Glutamatergic neuron (in vitro differentiated cells): ENCODE measurements at places on chromosomes 11 and 22. TPM values are rescaled to one million over a fixed set of nuclear protein-coding genes. Genes with fewer than 3 reads are reported as not detected.

- no peak for DNase-seq
These were observed 178.2 kb upstream of the ZC3H12C start for GRCh38 chr11:109914809-109915653.

DNA sequence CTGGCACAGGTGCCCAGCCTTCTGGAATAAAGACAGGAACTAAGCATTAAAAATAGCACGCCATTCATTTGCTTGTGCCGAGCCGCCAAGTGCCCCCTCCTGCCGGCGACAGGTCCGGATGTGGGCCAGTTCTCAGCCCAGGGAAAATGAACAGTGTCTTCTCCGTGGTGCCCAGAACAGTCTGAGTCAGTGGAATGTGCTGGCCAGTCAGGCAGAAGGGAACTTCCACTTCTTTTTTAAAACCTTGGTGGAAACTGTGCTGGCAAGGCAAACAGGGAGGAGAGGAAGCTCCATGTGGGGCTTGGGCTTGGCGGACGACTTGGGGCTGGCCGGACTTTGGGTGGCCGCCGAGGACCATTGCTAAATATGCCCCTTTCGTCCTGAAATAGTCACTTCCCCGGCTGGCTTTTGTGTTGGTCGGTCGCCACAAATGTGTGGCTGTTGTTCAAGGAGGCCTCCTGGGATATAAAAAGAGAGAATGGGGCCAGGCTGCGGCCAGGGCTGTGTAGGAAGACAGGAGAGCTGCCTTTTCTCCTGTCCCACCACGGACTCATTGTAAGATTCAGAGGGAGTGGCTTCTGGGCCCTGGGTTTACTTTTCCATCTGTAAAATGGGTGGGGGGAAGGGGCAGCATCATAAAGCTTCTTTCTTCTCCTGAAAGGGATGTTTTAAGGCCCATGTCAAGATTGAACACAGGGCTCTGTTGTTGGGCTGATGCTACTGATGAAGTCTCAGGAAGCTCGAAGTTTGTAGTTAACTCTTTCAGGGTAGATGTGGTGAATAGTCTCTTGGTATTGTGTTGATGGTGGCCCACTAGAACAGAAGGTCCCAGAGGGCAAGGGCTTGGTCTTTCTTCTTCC is 101.0 kb downstream of the PTPRJ start:
- DNase-seq = no peak

DNA sequence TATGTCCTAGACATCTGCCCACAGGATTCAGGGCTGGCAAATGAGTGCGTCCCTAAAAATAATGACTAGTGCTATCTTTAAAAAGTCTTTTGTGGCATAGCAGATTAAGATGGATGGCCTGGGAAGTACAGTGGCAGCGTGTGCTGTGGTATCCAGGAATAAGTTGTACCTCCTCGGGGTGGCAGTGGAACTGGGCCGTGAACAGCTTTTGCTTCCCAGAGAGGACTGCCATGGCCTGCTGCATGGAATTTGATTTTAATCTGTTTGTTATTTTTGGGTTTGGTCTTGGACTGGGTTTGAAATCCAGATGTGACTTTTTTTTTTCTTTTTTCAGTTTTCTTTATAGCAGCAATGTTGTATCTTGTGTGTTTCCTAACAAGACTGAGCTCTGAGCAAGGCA is 71.3 kb upstream of the PARVG start:
- no peak for DNase-seq

- DNase-seq = no peak
These were observed 70.5 kb downstream of the RPUSD4 start for GRCh38 chr11:126140926-126141280.

- no peak for DNase-seq
These were observed 57.9 kb upstream of the MMP13 start for GRCh38 chr11:103013421-103013820.

GRCh38 chr11:128728767-128729587 is 35.1 kb downstream of the FLI1 start:
- DNase-seq = no peak

DNA sequence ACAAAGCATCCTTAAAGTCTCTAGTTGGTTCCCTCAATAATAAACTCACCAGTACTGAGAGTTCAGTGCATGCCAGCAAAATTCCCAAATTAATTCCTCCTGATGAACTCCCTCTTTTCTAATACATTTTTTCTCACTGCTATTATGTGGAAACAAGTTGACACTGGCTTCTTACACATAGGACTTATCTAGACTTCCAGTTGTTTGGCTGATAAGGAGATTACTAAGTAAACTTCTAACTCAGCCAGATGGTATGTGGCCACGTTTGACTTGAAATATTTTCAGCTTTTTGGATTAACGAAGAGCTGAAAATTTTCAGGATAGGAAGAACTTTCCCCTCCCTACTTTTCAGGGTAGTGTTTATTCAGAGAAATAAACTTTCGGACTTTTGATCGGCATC is 1154.2 kb upstream of the TENM4 start:
- DNase-seq = no peak

GRCh38 chr22:33874206-33874605 is 46.1 kb downstream of the LARGE1 start:
- DNase-seq = no peak

DNA sequence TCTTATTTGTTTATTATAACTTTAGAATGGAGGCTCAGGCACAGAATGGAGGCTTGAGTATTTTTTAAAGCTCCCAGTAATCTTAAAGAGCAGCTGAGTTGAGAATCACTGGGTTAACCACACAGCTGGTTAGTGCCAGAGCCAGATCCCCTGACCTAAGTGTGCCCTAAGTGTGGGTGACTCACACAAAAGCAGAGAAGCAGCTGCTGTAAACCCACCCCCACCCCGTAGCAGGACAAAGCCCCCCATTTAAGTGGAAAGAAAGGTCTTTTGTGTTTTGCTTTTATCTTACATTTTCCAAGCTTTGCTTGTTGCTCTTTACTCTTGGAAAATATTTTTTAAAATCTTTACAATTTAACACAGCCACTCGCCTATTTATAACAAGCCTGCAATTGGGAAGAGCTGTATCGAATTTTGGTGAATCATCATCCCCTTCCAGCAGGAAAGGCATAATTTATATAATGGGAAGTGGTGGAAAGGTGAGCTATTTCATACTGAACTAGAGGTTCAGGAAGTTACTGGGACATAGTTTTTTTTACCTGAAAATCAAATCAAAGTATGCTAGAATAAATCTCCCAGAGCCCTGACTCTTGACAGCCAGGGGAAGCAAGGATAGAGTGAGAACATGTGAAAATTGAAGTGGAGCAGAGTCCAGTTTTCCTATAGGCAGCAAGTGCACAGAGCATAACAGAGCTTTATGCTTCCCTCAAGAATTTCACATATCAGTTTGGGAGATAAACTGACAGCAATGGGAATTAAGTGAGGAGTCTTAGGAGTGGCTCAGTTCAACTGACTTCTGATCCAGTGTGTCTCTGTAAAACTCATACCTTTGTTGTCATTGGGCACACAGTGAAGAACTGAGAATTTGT is 405.7 kb downstream of the AASDHPPT start:
- no peak for DNase-seq

- DNase-seq = no peak
These were observed 142.4 kb downstream of the APIP start for GRCh38 chr11:34773826-34774225.

- DNase-seq = no peak
These were observed 335.7 kb downstream of the DDX10 start for GRCh38 chr11:109000531-109000930.

GRCh38 chr11:96267001-96267495 is 75.9 kb downstream of the MAML2 start:
- no peak for DNase-seq

DNA sequence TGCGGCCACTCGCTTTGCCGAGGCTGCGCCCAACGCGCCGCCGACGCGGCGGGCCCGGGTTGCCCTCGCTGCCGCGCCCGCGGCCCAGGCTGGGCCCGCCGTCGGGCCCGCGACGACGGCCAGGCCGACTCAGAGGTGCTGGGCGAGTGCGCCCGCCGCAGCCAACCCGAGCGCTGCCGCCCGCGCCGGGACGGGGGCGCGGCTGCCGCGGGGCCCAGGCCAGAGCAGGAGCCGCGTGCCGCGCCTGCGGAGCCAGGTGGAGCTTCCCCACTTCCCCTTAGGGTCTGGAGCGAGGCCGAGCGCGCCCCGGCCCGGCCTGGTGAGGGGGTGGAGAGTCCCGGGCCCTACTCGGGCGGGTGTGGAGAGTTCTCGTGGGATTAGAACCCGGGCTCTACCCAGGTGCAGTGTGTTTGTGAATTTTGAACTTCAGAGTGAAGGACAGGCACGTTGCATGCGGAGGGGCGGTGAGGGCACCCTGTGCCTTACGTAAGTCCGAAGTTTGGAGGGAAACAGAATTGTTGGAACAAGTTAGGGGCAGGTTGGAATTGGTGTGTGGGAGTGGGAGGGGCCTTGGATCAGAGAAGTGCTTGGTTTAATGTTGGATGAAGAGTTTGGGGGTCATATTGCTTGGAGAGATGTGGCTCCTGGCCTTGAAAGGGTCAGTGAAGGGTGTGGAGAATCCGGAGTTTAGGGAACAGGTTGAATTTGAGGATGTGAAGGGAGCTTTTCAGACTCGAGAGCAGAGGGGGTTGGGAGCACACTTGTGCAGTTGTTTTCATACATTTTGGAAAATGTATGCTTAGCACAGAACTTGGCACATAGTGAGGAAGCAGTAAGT is 697 bp downstream of the RNF169 start:
- peak; percentile 44 for DNase-seq

- DNase-seq = no peak
These were observed 70.6 kb upstream of the SEPTIN5 start for GRCh38 chr22:19643448-19644313.

GRCh38 chr22:29093030-29093429 is 20.2 kb downstream of the KREMEN1 start:
- DNase-seq = no peak

- DNase-seq = peak; percentile 69
These were observed 29.0 kb upstream of the API5 start for GRCh38 chr11:43282607-43283440.

DNA sequence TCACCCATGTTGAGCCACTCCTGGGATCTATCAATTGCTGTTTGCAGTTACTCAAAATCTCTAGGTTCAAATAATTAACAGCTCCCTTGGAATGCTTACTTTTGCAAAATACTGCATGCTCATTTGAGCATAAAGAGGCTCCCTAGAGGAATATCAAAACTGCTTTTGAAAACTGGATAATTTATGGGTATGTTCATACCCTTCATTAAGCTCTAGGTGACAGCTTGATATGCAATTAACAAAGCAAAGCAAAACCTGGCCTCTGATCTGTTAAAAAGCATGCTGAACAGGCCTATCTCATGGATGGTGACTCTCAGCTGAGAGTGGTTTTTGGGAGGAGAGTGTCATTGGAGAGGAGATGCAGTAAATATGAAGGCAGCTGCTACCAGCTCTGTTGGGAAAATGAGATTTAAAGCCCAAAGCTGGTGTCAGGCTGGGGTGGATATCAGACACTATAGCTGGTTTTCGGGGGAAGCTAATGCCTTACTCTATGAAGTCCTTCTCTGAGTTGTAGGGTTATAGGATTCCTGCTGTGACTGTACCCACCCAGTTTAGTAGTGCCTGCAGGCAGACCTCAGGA is 110.9 kb downstream of the RASSF10 start:
- DNase-seq = no peak

- DNase-seq = no peak
These were observed 4.2 kb upstream of the PPP6R2 start for GRCh38 chr22:50338860-50339462.

DNA sequence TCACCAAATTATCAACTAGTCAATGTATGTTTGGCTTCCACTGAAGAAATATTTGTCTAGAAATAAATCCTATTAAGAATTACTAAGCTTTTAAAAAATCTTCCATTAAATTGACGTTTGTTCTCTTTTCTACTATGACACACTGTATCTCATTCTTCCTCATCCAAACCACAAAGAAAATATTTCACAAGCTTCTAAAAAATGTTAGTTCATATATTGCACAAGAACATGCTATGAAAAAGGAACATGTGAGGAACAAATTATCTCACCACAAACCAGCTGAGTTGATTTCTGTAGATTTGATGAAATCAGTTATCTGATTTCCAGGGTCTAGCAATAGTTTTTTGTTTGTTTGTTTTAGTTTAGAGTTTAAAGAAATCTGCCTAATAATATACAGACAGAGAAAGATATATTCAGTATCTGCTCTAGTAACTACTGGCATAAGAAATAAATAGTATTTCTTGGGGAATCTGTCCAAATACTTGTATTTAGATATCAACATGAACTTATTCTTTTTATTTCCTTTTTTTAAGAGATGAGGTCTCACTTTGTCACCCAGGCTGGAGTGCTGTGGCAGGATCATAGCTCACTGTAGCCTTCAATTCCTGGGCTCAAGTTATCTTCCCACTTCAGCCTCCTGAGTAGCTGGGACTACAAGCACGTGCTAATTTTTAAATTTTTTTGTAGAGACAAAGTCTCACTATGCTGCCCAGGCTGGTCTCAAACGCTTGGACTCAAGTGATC is 161.7 kb downstream of the ATG16L2 start:
- no peak for DNase-seq

DNA sequence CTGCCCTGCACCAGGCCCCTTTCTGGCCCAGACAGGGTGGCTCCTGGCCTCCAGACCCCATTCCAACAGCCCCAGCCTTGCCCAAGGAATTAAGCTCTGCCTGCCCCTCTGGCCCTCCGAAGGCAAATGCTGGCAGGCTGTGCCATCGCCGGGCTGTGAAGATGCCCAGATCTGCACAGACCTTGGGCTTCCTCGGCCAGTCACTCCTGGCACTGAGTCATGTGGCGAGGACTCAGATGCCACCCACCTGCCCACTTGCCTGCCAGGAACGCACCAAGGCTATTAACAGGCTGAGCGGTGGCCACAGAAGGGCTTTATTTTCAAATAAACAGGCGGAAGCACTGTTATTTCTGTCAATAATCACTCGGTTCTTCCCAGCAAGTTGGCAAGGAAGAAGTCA is 50.3 kb upstream of the TTLL12 start:
- DNase-seq = no peak

DNA sequence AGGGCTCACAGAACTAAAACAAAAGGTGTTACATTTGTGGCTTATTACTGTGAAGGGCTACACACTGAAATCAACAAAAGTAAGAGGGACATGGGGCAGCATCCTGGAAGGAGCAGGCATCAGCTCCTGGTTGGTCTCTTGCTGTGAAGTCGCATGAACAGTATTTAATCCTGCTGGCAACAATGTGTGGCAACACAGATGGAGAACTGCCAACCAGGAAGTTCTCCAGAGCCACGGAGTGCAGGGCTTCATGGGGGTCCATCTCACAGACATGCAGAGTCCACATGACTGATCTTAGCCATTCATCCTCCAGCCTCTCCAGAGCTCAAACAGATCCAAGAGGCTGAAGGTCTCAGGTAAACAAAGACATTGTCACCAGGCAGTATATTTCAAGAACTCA is 32.8 kb upstream of the FGF3 start:
- no peak for DNase-seq

GRCh38 chr11:128206461-128206860 is 380.9 kb downstream of the ETS1 start:
- DNase-seq = no peak

GRCh38 chr11:79404325-79404724 is 36.5 kb downstream of the TENM4 start:
- DNase-seq = no peak

GRCh38 chr11:68503251-68503687 is 42.7 kb downstream of the PPP6R3 start:
- DNase-seq = no peak

Gene NLRP6
- total RNA-seq = not detected

Gene UPB1
- 0.37 TPM for total RNA-seq

Gene TSSK2
- total RNA-seq = not detected

Gene KIRREL3
- total RNA-seq = 25.3 TPM

Gene CDC42EP2
- total RNA-seq = 23.5 TPM

Gene RFPL3
- total RNA-seq = not detected

Gene FXYD6
- 57.1 TPM for total RNA-seq

Gene P2RX6
- 1.5 TPM for total RNA-seq
